Stimulated activated CD4-positive, alpha-beta T cell treated with anti-CD3 and anti-CD28 coated beads, Interleukin-4, amount 100 ng/mL, for 24 hours (primary cell): ENCODE measurements at places on chromosomes 1 and 21.

GRCh38 chr1:27307874-27308598, 13.9 kb upstream of the TMEM222 start:
- no peak for DNase-seq

- no peak for DNase-seq
Measured at GRCh38 chr1:112614460-112615065, 4.4 kb downstream of the ST7L start.

DNA sequence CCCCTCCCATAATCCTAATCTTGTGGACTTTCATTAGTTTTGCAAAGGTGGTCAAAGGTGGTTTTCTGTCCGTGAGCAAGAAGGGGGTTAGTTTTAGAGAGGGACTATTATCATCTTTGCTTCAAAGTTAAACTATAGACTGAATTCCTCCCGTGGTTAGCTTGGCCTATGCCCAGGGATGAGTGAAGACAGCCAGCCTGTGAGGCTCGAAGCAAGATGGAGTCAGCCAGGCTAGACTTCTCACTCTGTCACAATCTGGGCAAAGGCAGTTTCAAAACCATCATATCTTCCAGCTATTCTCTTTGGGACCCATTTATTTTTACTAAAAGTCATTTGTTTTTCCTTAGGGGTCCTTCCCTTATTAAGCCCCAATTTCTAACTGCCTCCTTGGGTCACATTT, 12.9 kb upstream of the ENO1 start:
- DNase-seq = no peak

GRCh38 chr1:53712276-53712675, 26.7 kb downstream of the GLIS1 start:
- DNase-seq = no peak

DNA sequence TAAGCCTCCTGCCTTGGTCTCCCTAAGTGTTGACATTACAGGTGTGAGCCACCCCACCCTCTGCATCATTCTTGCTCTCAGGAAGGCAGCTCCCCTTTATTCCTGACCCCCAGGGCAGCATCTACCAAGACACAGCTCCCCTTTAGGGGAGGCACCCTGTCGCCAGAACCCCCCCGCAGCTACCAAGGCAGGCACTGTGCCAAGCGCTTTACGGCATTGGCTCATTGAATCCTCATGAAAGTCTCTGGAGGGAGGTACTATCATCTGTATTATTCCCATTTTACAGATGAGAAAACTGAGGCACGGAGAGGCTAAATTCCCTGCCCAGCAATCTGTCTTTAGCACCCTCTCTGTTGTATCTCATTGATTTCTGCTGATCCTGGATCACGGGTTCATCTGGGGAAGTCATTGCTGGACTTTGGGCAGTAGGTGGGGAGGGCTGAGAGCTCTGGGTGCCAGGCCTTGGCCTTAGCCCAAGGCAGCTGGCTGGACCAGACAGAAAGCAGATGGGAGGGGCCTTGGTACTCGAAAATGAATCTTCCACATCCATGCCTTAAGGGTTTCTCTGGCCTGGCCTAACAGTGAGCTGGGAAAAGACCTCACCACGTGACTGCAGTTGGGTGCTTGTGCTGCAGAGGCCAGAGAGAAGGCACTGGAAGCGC, 5.9 kb downstream of the PLOD1 start:
- no peak for DNase-seq

DNA sequence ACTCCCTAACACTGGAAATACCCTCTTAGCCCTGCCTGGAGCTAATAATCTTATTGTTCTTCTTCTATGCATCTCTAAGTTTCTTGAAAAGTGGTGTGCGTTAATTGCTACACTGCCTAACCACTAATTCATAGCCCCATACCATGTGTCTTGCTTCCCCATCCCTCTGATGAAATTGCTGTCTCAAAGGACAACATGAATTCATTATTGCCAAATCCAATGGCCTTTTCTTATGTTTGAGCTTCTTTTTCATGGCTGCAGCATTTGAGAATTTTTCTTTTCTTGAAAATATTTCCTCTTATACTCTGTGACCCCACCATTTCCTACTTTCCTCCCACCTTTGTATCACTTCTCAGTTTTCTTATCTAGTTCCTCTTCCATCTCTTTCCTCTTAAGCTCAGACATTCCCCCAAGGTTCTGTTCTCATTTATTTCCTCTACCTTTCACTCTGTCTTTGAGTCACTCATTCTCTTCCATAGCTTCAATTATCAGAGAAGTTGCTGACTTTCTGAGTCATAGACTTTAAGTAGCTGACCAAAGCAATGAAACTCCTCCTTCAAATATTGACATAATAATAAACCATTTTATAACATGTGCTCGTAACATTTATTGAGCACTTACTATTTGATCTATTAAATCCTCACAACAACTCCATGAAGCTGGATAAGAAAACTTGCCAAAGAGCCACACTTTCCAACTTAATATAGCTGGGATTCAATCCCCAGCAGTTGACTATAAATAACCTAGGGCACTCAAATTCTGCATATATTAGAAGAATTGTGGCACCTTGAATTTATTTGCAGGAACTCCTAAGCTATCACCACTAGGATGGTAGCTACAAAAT, 35.5 kb upstream of the ATP6V1G3 start:
- DNase-seq = no peak

GRCh38 chr1:39266269-39266668, 61.8 kb downstream of the MACF1 start:
- DNase-seq = no peak

- DNase-seq = no peak
Measured at GRCh38 chr21:33751120-33751519, 108.8 kb downstream of the ITSN1 start.

DNA sequence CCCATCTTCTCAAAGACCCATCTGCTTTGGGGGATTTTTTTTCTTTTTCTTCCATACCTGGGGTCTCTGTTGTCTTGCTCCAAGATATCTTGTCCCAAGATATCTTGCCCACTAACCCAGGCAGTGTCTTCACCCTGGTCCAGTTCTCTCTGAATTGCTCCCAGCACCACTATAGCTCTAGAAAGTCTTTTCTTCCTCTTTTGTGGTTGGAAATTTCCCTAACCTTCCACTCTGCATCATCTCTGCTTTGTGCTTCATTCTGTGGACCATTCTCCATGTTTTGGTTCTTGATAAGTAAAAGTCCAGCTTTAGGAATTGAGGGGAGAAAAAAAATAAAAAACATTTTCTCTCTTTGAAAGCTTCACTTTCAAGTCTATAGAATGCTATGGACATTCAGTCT, 20.9 kb downstream of the STYXL2 start:
- DNase-seq = no peak

GRCh38 chr1:78472851-78473496, 17.8 kb upstream of the PTGFR start:
- no peak for DNase-seq

DNA sequence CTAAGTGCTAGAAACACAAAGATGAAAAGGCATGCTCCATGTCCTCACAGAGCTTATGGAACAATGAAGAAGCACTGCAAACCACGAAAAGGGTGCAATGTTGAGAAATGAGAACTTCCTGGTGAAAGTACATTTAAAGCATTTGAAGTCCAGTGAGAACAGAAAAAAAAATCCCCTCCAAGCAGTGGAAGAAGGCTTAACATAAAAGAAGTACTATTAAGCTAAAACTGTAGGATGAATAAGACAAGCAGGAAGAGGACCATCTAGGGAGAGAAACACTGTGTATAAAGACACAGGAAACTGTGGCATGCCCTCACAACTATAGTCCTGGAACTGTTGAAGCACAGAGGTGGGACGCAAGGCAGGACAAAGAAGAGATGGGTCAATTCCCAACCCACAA, 10.0 kb downstream of the TP53BP2 start:
- no peak for DNase-seq
